ENCODE measurements at places on chromosomes 12 and 14. TPM values are rescaled to one million over a fixed set of nuclear protein-coding genes. Genes with fewer than 3 reads are reported as not detected.

GRCh38 chr12:78081590-78082314 is 251.1 kb downstream of the NAV3 start:
- DNase-seq: no peak
- H3K27ac ChIP-seq: no peak overlapping the region
- H3K27me3 ChIP-seq: no peaks in the 10 kb centered on the region
- no peak overlapping the region for H3K4me3 ChIP-seq
- H3K36me3 ChIP-seq: peaks cover 4% of the 10 kb centered on the region

- H3K27ac ChIP-seq: peak overlapping the region; percentile 51
- DNase-seq: peak; percentile 91
- no peaks in the 10 kb centered on the region for H3K36me3 ChIP-seq
- peaks cover 15% of the 10 kb centered on the region for H3K4me1 ChIP-seq
- no peaks in the 10 kb centered on the region for H3K27me3 ChIP-seq
Observed at GRCh38 chr14:65170768-65171507, 68.6 kb upstream of the MAX start.

DNA sequence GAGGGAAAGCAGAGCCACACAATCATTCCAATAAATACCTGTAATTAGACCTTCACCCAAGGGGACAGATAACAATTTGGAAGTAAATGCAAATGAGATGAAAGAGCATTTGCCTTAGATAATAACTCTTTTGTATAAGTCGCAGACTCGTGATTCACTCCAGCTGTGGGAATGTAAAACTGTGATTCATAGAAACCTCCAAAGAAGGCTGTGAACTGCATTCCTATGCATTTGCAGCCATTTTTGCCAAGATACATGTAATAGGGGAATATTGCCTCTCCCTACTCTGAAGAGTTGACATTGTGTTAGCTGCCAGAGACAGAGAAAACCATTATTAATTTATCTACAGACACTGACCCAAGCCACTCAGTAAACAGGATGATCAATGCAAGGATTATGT is 181.9 kb upstream of the ARHGAP5 start:
- peak; percentile 91 for DNase-seq
- no peak overlapping the region for H3K27ac ChIP-seq
- H3K4me3 ChIP-seq: no peak overlapping the region
- H3K4me1 ChIP-seq: peaks cover 24% of the 10 kb centered on the region
- no peaks in the 10 kb centered on the region for H3K36me3 ChIP-seq

DNA sequence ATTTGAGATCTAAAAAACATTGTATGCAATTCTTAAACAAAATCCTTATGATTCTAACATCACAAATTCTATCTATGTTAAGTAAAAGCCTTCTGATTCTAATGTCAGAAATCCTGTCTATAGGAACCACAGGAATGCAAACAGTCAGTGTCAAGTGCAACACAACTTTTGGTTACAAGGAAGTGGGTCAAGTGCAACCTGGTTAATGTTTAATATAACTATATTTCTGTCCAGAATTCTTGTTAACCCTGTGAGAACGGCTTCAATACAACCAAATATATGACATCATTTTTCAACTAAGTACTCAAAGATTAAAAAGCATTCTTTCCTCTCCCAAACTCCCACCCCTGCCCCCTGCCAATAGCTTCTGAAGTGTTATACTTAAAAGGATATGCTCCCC is 107.9 kb upstream of the PLEKHA5 start:
- no peak for DNase-seq
- no peaks in the 10 kb centered on the region for H3K36me3 ChIP-seq

The MOK gene
- 34.9 TPM for total RNA-seq

The PRKD1 gene
- total RNA-seq: 21.0 TPM

Data from GM23248 (cell line).